ENCODE measurements at places on chromosomes 1 and 21.
A peak's percentile ranks its signal among the peaks of the same experiment; 100 is the strongest.

DNA sequence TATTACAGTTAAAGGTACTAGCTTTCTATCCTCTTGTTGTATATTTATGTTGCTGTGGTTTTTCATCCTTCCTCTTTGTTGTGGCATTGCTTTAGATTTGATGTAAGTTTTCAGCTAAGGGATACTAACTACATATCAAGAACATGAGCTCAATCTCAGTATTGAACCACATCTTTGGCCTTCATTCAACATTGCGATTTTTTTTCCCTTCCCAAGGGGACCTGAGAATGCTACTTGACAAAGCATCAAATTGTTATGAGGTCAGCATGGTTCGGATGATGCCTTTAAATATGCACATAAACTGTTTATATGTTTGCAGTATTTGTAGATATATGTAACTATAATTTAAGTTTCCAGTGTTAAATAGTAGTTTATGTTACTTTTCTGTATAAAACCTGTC is 31.7 kb upstream of the GPR88 start:
- no peak for DNase-seq

DNA sequence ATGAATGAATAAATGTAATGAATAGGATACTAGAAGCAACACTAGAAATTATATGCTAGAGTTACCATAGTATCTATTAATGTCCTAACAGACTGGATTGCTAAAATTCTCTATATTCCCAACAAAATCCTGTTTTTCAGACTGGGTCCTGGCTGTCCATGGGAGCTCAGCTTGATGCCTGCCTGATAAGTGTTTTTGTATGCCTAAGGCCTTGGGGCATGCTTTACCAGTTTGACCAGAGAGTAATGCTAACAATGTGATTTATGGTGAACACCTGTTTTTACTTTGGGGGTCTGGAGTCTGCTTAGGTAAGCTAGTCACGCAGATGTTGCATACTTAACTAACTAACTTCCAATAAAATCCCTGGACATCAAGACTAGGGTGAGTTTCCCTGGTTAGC is 318.8 kb upstream of the DEPDC1 start:
- no peak for DNase-seq

DNA sequence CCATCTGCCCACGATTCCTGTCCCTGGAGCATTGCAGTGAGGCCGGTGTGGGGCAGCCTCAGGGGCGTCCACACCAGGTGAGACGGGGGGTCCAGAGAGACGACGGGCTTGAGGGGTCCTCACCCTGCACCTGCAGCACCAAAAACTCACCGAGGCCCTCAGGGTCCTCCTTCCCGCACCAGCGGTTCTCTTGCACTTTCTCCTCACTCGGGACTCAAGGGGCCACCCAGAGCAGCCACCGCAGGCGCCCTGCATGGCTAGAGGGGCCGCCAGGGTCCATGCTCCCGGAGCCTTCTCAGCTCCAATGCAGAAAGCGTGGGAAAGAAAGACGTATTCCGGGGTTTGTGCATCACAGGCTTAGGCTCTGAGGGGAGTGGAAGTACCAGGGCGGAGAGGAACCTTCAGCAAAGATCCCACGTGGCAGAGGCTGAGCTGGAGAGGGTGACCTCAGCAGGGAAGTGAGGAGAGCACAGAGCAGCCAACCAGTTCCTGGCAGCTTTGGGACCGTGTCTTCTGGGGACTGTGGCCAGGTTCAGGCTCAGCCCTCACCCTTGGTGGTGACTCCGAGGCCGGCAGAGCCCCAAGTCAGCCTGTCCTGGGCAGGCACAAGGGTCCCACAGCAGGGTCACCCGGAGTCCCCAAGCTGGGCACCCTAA is 19.5 kb upstream of the COL6A2 start:
- no peak for DNase-seq

GRCh38 chr1:231519166-231519565 is 9.3 kb upstream of the TSNAX start:
- DNase-seq = no peak

DNA sequence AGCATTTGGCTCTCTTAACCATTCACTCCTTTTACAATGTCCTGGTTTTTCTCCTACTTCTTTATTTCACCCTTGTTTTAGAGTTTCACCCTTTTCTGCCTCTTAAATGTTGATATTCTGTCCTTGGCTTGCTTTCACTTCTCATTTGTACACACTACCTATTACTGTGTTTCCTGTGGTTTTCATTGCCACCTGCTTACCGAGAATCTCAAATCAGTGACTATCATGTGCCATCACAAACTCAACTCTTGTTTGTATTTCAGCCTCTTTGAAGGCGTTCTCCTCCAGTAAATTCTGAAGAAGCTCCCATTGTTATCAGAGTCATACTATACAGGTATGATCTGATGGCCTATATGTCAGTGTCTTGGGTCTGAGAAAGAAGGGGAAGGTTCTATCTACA is 65.7 kb downstream of the NPHS2 start:
- no peak for DNase-seq

DNA sequence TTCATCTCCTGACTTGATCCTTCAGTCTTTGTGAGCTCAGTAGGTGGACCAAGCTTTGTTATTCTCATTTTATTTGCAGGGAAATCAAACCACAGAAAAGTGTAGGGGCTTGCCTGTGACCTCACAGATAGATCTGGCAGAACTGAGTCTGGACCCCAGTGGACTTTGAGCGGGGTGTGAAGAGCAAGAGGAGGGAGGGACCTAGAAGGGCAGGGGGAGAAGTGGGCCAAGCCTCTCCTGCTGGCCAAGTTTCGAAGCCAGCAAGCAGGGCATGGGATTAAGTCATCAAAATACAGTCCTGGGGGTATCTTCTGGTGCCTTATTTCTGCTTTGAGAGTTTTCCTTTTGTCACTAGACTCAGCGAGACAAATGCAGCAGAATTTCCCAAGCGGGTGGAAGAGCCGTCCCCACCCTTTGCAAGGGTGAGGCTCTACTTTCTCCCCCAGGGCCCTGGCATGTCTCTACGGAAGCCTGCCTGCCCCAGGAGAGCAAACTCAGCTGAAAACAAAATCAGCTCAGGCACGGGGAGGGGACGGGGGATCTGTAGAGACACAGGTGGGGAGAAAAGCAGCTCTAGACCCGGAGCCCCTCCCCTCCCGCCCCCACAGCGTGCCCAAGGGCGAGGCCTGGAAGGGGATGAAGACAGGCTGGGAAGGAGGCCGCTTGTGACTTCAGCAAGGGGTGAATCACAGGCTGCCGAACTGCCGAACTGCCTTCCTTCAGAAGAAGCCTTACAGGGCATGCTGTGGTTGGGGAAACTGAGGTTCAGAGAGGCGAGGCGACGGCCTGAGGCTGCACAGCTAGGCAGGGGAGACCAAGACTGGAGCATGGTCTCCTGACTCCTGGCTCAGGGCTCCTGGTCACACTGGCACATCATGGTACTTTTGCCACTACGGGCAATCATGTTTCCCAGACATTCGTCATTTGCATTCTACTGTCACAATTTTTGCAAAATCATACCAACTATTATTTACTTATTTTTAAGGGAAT is 19.2 kb downstream of the PKP1 start:
- DNase-seq = no peak

GRCh38 chr21:35370671-35371070 is 321.6 kb upstream of the RUNX1 start:
- no peak for DNase-seq

DNA sequence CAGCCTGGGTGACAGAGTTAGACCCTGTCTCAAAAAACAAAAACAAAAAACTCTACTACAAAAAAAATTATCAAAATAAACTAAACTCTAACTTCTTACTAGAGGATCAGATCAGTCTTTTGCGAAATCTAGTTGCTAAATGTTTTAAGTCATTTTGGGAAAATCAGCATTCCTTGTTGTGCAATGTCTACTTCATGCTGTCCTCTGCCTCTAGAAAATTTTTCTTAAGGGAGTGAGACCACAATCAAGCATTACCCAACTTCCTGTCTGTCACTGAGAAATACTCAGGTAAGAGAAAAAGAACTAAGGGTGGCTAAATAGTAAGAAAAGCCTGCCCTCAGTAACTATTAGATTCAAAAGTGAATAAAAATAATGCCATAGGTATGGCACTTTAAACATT is 67.2 kb upstream of the FOXD3 start:
- DNase-seq = no peak

- DNase-seq = peak; percentile 62
Observed at GRCh38 chr1:119808972-119809550, 2.2 kb downstream of the REG4 start.

DNA sequence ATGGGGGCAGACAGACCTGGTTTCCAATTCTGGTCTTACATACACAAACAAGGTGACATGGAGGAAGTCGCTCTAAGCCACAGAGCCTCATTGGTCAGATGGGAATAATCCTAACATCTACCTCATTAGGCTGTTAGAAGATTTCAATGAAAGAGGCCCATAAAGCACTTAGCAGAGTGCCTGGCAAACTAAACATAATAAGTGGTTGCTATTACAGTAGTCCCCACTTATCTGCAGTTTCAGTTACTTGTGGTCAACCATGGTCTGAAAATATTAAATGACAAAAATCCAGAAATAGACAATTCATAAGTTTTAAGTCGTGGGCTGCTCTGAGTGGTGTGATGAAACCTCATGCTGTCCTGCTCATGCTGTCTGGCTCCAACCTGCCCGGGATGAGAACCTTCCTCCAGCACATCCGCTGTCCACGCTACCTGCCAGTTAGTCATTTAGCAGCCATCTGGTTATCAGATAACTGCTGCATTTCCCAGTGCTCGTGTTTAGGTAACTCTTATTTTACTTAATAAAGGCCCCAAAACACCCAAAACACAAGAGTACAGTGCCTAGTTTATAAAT is 112.3 kb downstream of the DDX20 start:
- DNase-seq = no peak

- DNase-seq = no peak
Observed at GRCh38 chr1:156508205-156508954, 7.8 kb upstream of the MEF2D start.

- DNase-seq = no peak
Observed at GRCh38 chr1:33724348-33724747, 139.5 kb upstream of the HMGB4 start.

- no peak for DNase-seq
Observed at GRCh38 chr1:61012341-61012761, 70.0 kb upstream of the NFIA start.

GRCh38 chr1:233497679-233498078 is 116.2 kb upstream of the KCNK1 start:
- DNase-seq = no peak

GRCh38 chr1:14440731-14441130 is 157.8 kb upstream of the KAZN start:
- no peak for DNase-seq

DNA sequence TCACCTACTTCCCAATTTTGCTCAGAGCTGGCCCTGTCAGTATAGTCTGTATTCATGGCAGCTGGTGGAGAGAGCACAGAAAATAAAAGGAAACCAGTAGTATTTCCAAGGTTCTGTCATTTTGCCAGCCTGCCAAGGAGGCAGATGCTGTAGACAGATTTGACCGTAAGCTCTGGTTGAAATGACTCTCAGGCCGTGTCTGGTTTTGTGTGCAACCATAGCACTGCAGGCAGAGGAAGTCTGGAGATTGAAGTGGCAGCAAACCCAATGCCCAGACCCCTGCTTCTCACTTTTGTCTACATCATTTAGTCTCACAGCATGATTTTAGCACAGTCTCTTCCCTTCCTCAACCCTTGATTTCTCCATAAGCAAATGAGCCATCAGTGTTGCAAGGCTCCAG is 291.7 kb downstream of the PAPPA2 start:
- DNase-seq = peak; percentile 81

DNA sequence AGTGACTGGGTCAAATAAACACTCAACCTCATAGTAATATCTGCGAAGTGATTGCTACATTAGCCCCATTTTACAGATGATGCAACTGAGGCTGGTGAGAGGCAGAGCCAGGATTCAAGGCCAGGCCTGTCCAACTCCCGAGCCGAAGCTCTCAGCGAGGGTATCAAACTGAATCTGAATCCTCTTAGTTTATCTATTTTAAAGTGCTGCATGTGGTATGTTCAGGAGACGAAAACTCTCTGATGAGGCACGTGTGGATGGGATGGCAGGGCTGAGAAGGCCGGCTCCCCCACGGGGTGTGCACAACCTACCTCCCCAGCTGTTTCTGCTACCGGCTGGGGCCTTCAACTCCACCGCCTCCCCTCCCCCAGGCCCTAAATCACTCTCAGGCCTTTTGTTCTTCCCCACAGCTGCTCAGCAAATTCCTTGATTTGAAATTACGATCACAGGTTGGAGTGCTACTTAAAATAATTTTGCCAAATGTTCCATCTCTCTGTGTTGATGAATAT is 171.8 kb downstream of the TOMM20 start:
- DNase-seq = no peak

GRCh38 chr1:3295846-3296245 is 158.6 kb upstream of the ARHGEF16 start:
- no peak for DNase-seq

DNA sequence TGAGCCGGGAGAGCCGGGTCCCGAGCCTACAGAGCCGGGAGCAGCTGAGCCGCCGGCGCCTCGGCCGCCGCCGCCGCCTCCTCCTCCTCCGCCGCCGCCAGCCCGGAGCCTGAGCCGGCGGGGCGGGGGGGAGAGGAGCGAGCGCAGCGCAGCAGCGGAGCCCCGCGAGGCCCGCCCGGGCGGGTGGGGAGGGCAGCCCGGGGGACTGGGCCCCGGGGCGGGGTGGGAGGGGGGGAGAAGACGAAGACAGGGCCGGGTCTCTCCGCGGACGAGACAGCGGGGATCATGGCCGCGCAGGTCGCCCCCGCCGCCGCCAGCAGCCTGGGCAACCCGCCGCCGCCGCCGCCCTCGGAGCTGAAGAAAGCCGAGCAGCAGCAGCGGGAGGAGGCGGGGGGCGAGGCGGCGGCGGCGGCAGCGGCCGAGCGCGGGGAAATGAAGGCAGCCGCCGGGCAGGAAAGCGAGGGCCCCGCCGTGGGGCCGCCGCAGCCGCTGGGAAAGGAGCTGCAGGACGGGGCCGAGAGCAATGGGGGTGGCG is 371 bp downstream of the ARID1A start:
- no peak for DNase-seq

DNA sequence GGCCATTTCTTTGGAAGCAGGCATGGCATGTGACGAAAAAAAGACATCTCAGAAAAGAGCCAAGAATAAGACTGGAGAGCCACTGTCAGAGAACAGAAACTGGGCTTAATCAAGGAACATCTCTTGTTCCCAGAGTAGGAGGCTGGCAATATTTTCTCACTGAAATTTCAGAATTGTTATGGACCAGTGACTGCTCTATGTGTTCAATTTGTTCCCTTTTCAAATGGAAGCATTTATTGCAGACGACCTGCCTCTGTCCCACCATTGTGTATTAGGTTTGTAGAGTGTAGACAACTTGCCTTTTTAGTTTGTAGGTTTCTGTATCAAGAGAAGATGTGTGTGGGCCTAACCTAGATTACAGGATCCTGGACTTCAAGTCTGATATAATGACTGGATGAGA is 18.7 kb downstream of the PSMG1 start:
- no peak for DNase-seq

DNA sequence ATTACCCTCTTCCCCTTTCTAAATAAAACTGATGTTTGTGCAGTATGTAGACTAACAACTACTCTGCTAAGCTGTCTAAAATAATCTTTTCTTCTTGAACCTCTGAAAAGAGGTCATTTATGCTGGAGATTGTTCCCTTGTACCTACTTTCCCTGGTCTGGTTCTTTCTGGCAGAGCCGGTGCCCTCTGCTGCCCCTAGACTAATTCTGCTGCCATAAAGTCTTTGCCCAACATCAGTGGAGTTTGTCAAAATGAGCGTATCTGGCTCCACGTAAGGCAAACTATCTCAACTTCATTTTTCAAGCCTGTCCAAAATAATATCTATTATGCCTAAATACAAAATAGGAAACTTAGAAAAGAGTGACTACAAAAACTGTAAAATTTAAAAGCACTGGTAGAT is 30.9 kb upstream of the ANGPTL7 start:
- no peak for DNase-seq
